Activated CD8-positive, alpha-beta memory T cell treated with anti-CD3 and anti-CD28 coated beads, Interleukin-2, amount 10 ng/mL, durations not matched to agents 7 days and 5 days (primary cell): ENCODE measurements at places on chromosomes 3 and 15. TPM values are rescaled to one million over a fixed set of nuclear protein-coding genes. Genes with fewer than 3 reads are reported as not detected.
A peak's percentile ranks its signal among the peaks of the same experiment; 100 is the strongest.

TFRC gene
- 782 TPM for total RNA-seq

RNF111 gene
- 39.7 TPM for total RNA-seq

- H3K27me3 ChIP-seq = no peaks in the 10 kb centered on the region
- H3K36me3 ChIP-seq = peaks cover 8% of the 10 kb centered on the region
- no peak overlapping the region for H3K27ac ChIP-seq
- peak; percentile 49 for DNase-seq
- no peak overlapping the region for H3K4me3 ChIP-seq
Observed at GRCh38 chr3:171428321-171428787, 31.9 kb downstream of the TNIK start.

DNA sequence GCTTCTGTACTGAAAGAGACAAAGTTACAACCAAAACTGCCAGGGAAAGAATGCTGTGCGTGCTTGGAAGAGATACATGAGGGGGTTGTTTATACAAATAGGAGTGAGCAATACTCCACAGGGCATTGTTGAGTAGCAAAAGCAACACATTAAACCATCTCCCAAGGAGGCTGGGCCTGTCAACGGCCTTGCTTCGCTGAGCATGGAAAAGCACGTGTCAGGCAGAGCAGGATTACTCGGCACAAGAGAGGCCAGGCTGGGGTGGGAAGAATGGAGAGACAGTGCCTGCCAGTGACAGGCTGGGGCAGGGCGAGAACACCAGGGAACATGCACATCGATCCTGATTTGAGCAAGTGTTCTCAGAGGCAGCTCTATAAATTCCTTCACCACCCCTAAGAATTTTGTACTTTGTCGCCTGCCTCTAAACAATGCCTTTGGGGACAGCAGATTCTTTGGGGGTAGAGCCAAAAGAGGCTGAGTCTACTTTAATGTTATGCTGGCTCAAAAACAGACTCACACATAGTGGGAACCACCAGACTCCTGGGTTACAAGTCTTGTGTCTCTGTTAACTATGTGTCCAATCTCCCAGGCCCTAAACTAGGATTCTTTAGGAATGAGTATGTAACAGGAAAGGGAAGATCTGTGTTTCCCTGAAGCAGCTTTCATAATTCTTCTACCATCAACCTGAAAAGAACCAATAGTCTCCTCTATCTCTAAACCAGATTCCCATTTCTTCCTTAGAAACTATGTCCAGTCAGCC, 67.2 kb downstream of the LIPC start:
- H3K36me3 ChIP-seq = peaks cover 3% of the 10 kb centered on the region
- peaks cover 3% of the 10 kb centered on the region for H3K27me3 ChIP-seq
- no peak overlapping the region for H3K4me3 ChIP-seq

GRCh38 chr3:76972624-76973296, 67.1 kb upstream of the ROBO2 start:
- DNase-seq = no peak
- H3K4me3 ChIP-seq = no peak overlapping the region
- H3K27ac ChIP-seq = no peak overlapping the region
- no peaks in the 10 kb centered on the region for H3K4me1 ChIP-seq
- no peaks in the 10 kb centered on the region for H3K36me3 ChIP-seq
